Dorsolateral prefrontal cortex (tissue), 122 donors: ENCODE measurements at places on chromosomes 12 and 14.

GRCh38 chr12:14691560-14691959 lies 4.8 kb downstream of the GUCY2C start:
- DNase-seq: no peak

- no peak for DNase-seq
Observed at GRCh38 chr12:18898470-18898869, 160.6 kb downstream of the CAPZA3 start.

GRCh38 chr12:104568935-104569334 lies 112.2 kb downstream of the CHST11 start:
- DNase-seq: no peak

GRCh38 chr14:72883961-72884360 lies 9.9 kb downstream of the DPF3 start:
- no peak for DNase-seq

GRCh38 chr12:26340649-26341048 lies 145.3 kb downstream of the SSPN start:
- no peak for DNase-seq

- DNase-seq: no peak
Observed at GRCh38 chr14:61493239-61493638, 171.9 kb downstream of the PRKCH start.

DNA sequence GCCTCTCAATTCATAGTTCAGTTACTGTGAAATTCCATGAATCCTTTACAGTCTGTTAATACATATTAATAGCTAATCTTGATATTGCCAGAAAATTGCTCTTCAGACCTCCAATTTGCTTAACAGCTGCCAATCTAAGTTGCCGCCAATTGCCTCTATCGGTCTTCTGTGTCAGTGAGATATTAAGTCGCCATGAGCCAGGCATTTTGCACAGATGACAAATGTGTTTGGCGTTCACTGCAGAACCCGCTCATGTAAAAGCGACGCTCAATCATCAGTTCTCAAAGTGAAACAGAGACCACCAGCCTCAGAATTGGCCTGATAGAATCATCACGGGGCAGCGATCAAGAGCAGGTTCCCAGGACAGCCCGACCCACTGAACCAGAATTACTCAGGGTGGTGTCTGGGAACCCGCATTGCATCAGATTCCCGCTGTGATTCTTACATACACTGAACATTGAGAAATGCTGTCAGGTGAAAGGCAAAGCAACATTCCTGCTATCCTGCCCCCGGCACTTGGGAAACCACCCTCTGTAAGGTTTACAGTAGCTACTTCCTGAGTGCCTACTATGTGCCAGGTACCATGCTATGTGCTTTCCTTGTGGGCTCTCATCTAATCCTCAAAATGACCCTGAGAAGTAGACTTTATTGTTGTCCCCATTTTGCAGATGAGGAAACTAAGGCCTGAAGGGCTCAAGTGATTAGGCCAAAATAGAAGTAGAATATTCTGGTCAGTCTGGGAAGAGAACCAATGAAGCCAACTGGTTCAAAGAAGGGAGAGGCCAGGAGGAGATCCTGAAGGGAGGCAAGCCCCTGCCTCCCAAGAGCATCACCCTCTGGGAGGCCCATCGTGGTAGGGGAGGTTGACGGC lies 216.4 kb downstream of the SLC41A2 start:
- no peak for DNase-seq

DNA sequence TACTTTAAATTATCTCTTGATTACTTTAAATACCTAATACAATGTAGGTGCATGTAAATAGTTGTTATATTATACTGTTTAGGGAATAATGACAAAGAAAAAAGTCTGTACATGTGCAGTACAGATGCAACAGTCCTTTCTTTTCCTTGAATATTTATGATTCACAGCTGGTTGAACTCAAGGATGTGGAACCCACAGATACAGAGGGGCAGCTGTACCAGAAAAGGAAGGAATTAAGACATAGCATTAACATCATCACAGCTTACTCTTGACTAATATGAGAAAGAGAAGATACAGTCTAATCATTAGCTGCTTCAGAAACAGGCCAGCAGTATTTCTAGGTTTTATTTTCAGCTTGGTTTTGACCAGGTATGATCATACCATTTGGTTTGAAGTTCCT lies 34.7 kb upstream of the AP4S1 start:
- no peak for DNase-seq

- DNase-seq: no peak
Observed at GRCh38 chr14:50795142-50795541, 35.8 kb downstream of the NIN start.

GRCh38 chr12:108884116-108885012 lies 4.5 kb downstream of the DAO start:
- DNase-seq: no peak

GRCh38 chr12:109782326-109782703 lies 50.9 kb downstream of the TRPV4 start:
- no peak for DNase-seq

- DNase-seq: no peak
Observed at GRCh38 chr14:100972118-100972897, 68.8 kb upstream of the RTL1 start.

- DNase-seq: no peak
Observed at GRCh38 chr14:45222485-45223262, 30.3 kb downstream of the MIS18BP1 start.

GRCh38 chr14:75125617-75126016 lies 1.2 kb downstream of the NEK9 start:
- DNase-seq: no peak

GRCh38 chr12:28883406-28883997 lies 265.6 kb upstream of the FAR2 start:
- DNase-seq: no peak

GRCh38 chr14:55665067-55665675 lies 85.2 kb downstream of the KTN1 start:
- DNase-seq: no peak

GRCh38 chr12:130672089-130672820 lies 43.8 kb downstream of the RIMBP2 start:
- DNase-seq: no peak

DNA sequence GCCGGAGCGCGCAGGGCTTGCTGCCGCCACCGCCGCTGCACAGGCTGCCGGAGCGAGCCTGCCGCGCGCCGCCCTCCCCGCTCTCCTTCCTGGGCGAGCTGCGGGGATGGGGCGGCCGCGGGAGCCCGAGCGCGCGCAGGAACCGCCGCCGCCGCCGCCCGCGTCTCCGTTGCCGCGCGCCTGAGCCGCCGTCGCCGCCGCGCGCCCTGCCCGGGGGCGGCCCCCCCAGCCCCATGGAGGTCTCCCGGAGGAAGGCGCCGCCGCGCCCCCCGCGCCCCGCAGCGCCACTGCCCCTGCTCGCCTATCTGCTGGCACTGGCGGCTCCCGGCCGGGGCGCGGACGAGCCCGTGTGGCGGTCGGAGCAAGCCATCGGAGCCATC lies 352 bp downstream of the PLXNC1 start:
- DNase-seq: no peak

GRCh38 chr12:34398366-34398705 lies 376.0 kb downstream of the ALG10 start:
- no peak for DNase-seq

- no peak for DNase-seq
Observed at GRCh38 chr12:18242380-18243089, 18.8 kb upstream of the PIK3C2G start.

GRCh38 chr12:64389154-64389553 lies 1.4 kb downstream of the C12orf56 start:
- no peak for DNase-seq

GRCh38 chr14:23939607-23940326 lies 13.8 kb upstream of the DHRS4 start:
- DNase-seq: no peak

GRCh38 chr14:73612339-73613045 lies at the start of gene ACOT6:
Gene ACOT6, plus strand, starts transcription at chr14:73612517. Its CDS starts 55 bp downstream, at chr14:73612572.
- peak; percentile 68 for DNase-seq

GRCh38 chr12:48074266-48074665 lies 31.6 kb downstream of the SENP1 start:
- no peak for DNase-seq

- DNase-seq: no peak
Observed at GRCh38 chr12:25615119-25615518, 62.0 kb upstream of the LMNTD1 start.

DNA sequence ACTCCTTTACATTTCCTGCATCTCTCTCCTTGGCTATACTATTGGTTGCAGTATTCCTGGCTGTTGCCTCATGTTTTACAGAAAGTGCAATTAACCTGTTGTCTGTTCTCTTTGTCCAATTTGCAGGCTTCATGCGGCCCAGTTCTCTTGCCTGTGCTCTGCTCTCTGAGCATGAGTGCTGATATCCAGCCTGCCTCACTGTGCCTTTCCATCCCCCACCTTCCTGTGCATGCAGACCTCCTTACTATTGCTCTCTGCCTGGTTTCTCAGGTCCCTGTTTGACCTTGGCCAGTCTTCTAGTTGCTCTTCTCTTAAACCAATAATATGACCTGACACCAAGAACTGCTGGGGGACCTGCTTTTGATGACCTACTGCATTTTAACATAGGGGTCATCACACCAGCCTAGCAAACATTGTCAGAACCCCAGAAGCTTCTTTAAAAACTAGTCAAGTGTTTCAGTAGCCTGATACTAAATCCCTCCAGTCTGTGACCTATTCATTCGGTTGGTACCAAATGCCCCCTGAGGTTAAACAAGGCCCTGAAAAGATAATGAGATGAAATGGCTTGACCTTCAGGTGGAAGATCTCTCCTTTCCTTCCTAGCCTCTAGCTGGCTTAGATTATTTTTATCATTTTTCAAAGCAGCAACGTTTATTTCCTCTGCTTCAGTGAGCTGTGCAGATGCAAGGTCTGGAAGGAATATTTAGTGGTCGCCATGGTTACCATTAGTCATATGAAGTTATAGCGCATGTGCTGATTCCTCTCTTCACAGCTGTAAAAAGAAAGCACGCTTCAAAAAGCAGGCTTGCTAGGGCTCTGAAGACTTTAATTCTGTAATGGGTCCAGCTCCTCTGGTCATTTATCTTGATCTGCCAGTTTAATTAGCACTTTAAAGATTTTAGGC lies 216.5 kb downstream of the PHLDA1 start:
- DNase-seq: no peak

GRCh38 chr14:36515896-36516718 lies 3.9 kb downstream of the NKX2-1 start:
- no peak for DNase-seq

GRCh38 chr12:10636611-10637010 lies 23.2 kb upstream of the MAGOHB start:
- DNase-seq: no peak

GRCh38 chr12:13561923-13562322 lies 365.4 kb downstream of the EMP1 start:
- no peak for DNase-seq

DNA sequence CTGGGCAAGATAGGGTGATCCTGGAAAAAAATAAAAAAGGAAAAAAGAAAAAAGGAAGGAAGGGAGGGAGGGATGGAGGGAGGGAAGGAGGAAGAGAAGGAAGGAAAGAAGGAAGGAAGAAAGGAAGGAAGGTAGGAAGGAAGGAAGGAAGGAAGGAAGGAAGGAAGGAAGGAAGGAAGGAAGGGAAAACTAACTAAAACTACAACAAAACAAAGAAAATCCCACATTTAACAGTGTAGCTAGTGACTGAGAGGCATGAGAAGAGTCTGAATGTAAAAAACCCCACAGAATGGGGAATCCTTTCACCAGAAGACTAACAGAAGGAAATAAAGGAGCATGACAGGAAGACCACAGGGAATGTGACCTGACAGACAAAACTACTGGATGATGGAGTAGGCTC lies 345.7 kb downstream of the NOVA1 start:
- DNase-seq: no peak

GRCh38 chr14:30632730-30633129 lies 10.6 kb downstream of the SCFD1 start:
- no peak for DNase-seq

- peak; percentile 29 for DNase-seq
Observed at GRCh38 chr12:131941116-131941986, 8.4 kb upstream of the EP400 start.

GRCh38 chr12:60279221-60279620 lies 683.4 kb downstream of the SLC16A7 start:
- no peak for DNase-seq

DNA sequence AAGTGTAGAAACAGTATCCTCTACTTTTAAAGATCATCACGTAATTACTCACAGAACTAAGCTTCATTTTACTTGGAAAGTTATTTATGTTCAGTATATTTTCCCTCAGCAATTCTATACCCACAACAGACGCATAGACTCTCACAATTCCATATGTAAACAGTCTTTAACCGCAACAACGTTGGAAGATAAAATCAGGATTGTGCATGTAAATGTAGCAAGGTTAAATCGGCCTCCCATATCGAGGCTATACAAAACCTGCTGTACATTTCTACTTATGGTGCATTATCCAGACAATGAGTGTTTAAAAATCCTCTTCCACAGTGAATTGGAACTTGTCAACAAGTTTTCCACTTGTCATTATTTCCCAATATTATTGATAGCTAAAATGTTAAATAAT lies 581.1 kb downstream of the SLC16A7 start:
- no peak for DNase-seq

GRCh38 chr12:85356596-85357385 lies 76.8 kb downstream of the ALX1 start:
- no peak for DNase-seq

DNA sequence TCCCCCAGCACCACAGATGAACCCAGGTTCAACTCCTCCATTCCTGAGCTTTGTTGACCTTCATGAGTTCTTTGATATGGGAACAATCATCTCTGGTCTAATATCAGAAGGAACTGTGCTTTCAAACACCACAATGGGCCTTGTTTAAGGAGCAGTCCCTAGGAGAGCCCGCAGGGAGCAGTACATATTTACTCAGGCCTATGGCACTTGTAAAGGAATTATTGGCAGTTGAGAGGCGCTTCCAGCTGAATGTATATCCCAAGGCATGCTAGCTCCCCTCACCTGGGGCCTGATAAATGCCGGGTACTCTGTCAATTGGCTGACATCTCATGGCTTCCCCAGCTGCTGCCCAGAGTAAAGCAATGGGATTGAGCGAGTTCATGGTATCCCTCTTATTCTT lies 76.2 kb downstream of the ZFP36L1 start:
- no peak for DNase-seq

GRCh38 chr12:6662602-6662905 lies 365 bp downstream of the ING4 start:
- no peak for DNase-seq

DNA sequence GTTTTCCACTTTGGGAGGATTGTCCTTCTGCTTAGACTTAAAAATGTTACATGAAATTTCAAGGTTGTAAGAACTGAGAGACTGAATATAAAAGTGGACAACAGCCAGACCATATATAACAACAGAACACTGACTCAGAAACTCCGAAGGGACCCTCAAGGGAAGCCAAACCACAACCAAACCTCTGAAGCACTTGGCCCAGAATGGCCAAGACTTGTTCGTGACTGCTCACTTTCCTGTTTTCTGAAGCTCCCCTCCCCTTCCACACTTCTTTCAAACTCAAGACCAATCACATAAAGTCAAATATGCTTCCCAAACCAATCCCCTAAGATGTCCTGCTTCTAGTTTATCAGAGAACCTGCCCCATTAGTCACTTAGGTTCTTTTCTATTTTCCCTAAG lies 13.7 kb downstream of the OR6J1 start:
- DNase-seq: no peak
